Glutamatergic neuron (in vitro differentiated cells): ENCODE measurements at places on chromosomes 5 and 9. TPM values are rescaled to one million over a fixed set of nuclear protein-coding genes. Genes with fewer than 3 reads are reported as not detected.
A peak's percentile ranks its signal among the peaks of the same experiment; 100 is the strongest.

The HTR1A gene
- total RNA-seq = 1.2 TPM

DNA sequence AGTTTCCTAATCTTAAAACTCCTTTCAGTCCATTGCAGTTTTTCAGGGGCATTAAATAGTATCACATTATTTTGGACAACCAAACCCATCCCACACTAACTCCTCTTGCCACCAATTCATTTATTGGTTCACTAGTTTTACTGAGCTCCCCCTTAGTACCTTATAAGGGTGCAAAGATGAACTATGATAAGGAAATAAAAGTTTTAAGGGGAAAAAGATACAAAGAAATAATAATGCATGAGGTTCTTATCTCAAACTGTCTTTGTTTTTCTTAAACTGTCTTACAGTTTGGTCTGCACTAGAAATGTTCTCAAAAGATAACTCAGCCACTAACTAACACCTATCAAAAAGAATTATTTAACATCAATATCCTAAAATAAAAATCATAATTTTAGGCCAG lies 8.4 kb downstream of the SCAI start:
- DNase-seq = no peak

- DNase-seq = no peak
These were observed 166.4 kb downstream of the PBX3 start for GRCh38 chr9:125913551-125913950.

DNA sequence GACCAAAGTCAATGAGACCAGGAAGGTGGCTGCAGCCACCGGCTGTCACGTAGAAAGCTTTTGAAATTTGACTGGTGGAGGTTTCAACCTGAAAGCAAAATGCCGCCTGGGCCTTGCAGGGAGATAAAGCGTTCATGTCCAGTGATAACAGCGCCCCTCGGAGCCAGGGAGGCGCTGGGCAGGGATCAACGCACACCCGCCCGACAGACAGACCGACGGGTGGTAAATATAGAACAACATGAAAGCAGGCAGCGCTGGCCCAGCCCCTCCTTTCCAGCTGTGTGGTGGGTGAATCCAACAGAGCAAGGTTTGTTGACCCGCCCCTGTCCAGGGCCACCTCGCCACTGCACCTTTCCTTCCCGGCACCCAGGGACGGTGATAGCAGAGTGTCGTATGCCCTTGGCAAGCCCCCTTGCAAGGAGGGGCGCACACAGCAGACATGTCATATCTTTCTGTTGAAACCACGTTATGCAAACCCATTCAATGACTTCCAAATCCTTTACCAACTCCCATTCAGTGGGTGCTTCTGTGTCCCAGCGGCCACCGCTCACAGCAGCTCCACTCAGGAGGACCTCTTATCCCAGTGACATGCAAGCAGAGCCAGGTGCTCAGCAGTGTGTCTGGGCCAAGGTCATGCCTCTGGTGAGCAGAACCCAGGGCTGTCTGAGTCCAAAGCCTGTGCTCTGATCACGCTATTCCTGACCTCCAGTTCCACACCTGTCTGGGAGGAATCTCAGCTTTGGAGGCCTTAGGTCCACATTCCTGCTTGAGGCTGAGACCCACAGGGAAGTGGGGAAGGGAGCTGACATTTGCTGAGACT lies 38.7 kb downstream of the NKX2-5 start:
- no peak for DNase-seq

DNA sequence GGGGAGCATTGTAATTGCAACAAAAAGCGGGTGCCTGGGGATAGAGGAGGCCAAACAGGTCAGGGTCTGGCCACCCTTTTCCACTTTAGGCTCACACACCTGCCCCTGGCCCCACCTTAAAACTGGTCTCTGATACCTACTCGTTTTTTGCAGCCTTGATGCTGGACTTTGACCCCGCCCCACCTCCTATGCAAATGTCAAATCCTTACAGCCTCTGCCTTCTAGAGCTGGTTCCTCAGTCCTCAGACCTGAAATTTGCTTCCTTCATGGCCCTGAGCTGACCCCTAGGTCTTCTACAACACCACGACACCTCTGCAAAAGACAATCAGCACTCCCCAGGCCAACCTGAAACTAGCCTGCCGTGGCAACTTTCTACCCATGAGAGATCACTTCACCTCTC lies 37.7 kb downstream of the SMIM23 start:
- no peak for DNase-seq

GRCh38 chr5:322942-323879 lies 1.7 kb downstream of the AHRR start:
- DNase-seq = peak; percentile 12

DNA sequence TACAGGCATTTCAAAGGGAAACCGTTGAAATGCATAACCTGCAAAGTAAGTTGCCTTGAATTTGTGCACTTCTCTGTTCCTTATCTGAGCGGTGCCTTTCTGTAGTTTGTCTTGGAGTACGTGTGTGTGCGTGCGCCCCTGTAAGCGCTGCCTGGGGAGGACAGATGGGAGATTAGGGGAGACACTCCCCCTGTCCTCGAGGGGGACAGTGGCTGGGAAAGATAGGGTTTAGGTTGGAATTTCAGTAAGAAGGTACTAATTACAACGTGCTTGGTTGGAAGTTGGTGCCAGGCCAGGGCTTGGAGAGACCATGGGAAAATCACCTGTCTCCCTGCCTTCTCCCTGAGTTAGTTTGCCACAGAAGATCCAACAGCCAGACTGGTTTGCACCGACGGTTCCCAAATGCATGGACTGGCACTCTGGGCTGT lies 73.2 kb downstream of the PIK3R1 start:
- no peak for DNase-seq

DNA sequence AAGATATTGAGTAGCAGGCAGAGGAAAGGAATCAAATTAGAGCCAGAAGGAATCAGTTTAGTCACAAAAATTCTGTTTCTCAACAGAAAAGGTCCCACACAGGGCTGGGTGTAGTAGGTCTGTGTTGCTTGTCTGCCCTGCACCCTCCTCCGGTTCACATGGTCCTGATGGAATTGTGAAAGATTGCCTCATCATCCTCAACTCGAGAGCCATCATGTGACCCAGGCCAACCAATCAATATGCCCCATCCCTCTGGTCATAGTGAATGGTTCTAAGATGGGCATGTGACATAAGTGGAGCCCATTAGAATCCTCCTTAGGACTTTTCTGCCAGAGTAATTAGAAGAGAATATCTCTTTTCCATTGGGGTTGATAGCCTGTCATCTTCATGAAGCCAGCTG lies 56.7 kb upstream of the RAD23B start:
- DNase-seq = peak; percentile 14

DNA sequence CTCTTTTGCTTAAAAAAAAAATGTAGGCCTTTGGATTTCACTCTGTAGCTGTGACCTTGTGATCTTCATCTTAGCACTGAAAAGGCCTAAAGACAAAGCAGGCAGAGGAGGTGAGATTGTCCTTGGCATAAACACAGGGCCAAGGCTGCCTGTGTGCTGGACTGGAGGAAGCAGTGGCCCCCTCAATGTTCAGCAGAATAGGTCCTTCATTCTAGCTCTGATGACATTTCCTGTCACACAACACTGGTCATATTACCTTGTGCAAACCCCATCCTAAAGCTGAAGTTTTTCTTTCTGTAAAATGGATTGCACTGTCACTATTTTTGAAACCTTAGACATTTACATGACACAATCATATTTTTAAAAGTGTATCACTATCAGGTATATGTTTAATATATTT lies 147.4 kb downstream of the INSYN2B start:
- DNase-seq = no peak

The DMRTA1 gene
- total RNA-seq = 30.1 TPM

DNA sequence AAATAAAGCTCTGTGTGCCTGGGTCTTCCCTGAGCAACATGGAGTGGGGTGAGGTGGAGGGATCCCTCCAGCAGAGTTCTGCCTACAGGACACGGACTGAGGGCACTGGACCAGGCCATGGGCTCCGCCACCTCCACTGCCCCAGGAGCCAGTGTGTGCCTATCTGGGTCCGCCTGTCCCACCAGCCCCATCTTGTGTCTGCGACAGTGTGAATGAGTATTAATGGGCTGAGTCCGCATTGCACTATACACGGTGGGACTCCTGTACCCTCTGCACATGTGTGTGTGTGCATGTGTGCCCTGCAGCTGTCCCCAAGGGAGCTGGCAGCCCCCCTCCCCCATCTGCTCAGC lies 11.4 kb downstream of the FGFR4 start:
- DNase-seq = no peak

The CDC23 gene
- total RNA-seq = 28.9 TPM

- DNase-seq = no peak
These were observed 267.5 kb upstream of the TMEM161B start for GRCh38 chr5:88536146-88536545.

GRCh38 chr9:137615387-137615871 lies 3.4 kb upstream of the EHMT1 start:
- no peak for DNase-seq

DNA sequence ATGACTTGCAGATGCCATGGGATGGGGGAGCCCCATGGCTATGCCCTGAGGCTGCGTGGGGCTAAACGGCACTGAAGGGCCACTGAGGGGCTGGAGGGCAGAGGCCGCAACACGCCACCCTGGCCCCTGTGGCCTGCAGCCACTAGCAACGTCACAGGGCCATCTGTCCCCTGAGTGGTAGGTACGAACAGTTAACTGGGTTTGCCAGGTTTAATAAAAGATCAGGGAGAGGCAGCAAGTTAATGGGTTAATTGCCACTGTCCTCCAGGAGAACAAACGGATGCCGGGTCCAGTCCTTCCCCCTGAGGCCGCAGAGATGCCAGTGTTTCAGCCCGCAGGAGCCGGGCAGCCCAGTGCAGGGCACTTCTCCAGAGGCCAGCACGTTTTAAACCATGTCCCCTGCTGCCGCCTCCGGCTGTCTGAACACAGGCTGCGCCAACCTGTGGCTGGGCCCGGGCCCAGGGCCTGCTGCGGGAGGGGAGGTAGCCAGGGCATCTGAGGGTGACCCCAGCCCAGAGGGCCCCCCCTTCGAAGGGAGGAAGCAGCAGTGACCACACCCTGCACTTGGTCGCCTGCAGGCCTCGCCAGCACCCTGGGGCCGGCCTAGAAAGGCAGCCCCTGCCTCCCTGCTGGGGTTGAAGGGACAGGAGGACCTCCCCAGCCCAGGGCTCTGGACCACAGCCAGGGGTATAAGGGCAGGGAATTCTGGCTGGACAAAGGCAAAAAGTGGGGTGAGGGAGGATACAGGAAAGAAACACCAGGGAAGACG lies 227.3 kb downstream of the FANCC start:
- no peak for DNase-seq

The NR2F1 gene
- total RNA-seq = 0.37 TPM

The WNK2 gene
- total RNA-seq = 336 TPM

DNA sequence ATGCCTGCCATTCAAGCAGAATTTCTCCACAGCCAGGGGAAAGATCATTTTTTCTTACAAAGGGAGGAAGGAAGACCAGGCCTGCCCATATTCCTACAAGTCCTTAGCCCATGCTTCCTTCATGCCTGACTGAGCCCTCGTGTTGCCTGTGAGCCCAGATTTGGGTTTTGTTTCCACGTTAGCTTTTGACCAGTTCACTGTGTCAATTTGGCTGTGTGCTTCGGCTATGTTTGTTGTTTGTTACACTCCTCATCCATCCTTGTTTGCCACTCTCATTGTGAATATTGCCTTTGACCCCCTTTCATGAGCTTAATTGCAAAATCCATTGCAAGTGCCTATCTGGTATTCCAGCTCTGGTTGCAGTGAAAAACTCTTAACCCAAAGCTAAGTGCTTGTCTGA lies 84.7 kb upstream of the RIOK2 start:
- DNase-seq = no peak
